ENCODE measurements at places on chromosomes 6 and 20.

DNA sequence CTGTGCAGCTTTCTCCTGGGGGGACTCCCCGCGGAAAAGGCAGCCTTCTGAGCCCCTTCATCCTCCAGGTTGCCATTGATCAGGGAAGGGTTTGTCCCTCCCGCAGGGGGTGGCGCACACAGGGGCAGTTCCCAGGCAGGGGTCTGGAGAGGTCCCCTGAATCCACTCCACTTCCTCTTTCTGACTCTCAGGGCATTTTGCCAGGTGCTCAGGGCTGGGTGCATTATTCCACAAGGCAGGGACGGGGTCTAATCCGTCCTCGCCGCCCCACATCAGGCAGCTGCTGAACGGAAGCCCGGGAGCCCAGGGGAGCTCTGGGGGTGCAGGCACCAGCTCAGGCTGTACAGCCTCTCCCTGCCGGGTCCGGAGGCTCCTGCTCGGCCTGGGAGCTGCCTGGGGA lies 180.9 kb downstream of the TTLL2 start:
- DNase-seq: no peak

GRCh38 chr6:79898076-79898475 lies 49.3 kb downstream of the ELOVL4 start:
- no peak for DNase-seq

- no peak for DNase-seq
Observed at GRCh38 chr6:133724726-133725125, 164.2 kb upstream of the TCF21 start.

DNA sequence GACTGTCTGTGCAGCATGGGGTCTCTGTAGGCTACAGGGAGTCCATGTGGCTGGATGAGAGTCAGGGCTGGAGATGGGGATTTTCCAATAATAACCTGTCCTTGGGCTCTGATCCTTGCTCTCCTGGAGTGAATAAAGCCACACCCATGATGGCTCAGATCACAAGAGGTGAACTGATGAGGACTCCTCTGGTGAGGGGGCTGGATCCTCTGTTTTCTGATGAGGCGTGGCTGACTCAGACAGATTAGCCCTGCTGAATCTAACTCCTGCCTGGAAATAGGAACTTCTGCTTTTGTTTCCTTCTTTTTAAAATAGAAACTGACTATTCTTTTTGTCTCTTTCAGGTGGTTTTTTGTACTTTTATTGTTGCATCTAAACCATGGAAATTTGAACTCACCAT lies 27.0 kb downstream of the CST9L start:
- DNase-seq: no peak

GRCh38 chr6:31577579-31577966 lies 2.2 kb downstream of the TNF start:
- DNase-seq: no peak

GRCh38 chr20:1803061-1803931 lies 91.9 kb upstream of the SIRPA start:
- DNase-seq: no peak

- DNase-seq: no peak
Observed at GRCh38 chr6:105780146-105780860, 305.8 kb upstream of the PRDM1 start.

- DNase-seq: no peak
Observed at GRCh38 chr20:24235296-24236175, 233.9 kb upstream of the SYNDIG1 start.

- no peak for DNase-seq
Observed at GRCh38 chr6:36633370-36633769, 39.2 kb downstream of the SRSF3 start.

- DNase-seq: no peak
Observed at GRCh38 chr20:34337982-34338726, 24.9 kb upstream of the ITCH start.

DNA sequence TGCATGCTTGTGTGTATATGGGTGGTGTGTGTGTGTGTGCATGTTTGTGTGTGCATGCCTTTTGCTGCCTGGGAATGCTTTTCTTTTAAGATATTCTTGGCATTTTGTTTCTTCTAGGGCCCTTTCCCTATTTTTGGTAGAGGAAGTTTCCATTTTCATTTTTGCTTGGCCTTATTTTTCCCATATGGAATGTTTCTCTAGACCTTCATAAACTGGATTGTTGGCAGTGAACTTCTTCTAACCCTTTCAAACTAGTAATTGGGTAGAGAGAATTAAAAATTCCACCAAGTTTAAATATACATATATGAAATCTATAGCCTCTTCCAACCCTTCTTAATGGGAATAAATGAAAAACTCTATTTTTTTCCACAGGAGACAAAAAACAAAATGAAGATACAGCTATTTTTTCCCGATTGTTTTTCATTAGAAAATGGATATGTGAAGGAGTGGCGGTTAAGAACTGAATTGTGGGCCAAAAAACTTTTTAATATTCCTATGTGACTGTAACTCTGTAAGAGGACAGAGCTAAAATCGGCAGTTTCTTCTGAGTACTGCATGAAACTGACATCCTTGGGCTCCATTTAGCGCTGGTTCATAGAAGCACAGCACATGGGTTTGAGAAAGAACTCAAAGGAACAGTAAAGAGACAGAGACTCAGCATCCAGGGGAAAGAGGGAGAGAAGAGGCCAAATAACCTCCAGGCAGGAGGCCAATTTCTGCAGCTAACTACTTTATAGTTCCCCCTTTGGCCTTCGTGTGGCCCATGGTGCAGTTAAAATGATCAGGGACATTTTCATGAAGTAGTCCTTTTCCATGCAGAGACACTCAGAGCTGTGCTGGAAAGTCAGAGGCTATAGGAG lies 102.1 kb downstream of the TMEM170B start:
- DNase-seq: no peak

GRCh38 chr6:89244241-89244985 lies 27.3 kb upstream of the GABRR1 start:
- DNase-seq: no peak

GRCh38 chr20:38228436-38228835 lies 32.1 kb downstream of the KIAA1755 start:
- DNase-seq: no peak

GRCh38 chr6:7938562-7939183 lies 28.1 kb upstream of the TXNDC5 start:
- DNase-seq: no peak

GRCh38 chr6:149961728-149962425 lies 1.9 kb upstream of the ULBP1 start:
- no peak for DNase-seq

- no peak for DNase-seq
Observed at GRCh38 chr6:165245701-165246100, 63.7 kb downstream of the C6orf118 start.

DNA sequence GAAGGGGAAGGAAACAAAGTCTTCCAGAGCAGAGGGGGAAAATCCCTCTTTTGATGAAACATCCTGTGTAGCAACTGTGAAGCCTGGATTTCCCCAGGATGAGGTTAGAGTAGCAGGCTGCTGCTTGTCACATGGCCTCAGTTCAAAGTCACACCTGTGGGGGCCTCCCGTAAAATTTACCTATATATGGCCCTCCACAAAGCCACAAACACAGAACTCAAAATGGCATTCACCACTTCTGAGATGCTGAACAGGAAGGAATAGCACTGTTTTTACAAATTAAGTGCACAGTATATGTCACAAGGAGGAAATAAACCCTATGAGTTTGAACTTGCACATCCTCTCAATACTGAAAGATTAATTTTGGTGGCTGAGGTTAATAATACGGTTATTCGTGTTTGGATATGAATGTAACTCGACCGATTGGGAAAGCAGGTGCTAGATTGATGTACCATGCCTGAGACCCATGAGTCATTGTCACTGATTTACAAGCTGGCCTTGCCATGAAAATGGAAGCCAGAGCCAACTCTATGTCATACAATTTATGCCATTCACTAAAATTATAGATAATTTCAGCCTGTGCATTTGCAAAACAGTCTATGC lies 70.6 kb downstream of the SGK1 start:
- no peak for DNase-seq

DNA sequence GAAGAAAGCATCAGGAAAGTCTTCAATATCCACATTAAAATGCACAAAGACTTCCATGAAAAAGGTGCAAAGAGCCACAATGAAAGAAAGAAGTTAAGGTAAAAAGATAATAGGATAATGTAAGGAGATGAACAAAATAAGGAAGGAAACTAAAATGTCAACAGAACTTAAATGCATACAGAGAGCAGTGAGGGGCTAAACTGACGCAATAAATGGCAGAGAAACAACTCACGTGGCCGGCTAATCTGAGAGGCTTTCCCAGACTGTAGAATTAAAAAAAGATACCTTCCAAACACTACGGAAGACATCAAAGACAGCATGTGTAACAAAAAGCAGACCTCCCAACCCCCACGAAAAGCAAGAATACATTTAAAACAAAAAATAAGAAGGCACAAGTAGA lies 73.7 kb downstream of the GMDS start:
- no peak for DNase-seq

DNA sequence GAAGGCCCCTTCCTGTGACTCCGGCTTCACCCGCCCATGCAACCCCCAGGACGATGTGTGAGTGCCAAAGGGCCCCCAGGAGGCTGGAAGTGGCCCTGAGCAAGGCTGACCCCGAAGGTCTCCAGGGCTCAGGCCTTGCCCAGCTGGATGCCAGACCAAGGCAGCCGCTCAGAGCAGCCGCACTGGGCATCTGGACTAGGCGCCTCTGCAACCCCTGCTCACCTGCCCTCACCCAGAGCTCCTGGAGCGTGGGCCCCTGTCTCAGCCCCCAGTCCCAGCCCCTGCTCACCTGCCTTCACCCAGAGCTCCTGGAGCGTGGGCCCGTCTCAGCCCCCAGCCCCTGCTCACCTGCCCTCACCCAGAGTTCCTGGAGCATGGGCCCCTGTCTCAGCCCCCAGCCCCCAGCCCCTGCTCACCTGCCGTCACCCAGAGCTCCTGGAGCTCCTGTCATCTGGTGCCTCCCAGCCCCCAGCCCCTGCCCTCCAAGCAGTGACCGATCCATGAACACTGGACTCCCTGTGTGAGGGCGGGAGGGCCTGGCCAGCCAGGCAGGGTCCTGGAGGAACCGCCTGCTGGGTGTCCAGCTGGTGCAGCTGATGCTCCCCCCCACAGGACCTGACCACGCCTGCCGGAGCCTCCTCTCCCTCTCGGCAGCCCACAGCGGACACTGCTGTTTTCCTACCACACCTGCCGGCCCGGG lies 1.1 kb downstream of the SRMS start:
- no peak for DNase-seq

DNA sequence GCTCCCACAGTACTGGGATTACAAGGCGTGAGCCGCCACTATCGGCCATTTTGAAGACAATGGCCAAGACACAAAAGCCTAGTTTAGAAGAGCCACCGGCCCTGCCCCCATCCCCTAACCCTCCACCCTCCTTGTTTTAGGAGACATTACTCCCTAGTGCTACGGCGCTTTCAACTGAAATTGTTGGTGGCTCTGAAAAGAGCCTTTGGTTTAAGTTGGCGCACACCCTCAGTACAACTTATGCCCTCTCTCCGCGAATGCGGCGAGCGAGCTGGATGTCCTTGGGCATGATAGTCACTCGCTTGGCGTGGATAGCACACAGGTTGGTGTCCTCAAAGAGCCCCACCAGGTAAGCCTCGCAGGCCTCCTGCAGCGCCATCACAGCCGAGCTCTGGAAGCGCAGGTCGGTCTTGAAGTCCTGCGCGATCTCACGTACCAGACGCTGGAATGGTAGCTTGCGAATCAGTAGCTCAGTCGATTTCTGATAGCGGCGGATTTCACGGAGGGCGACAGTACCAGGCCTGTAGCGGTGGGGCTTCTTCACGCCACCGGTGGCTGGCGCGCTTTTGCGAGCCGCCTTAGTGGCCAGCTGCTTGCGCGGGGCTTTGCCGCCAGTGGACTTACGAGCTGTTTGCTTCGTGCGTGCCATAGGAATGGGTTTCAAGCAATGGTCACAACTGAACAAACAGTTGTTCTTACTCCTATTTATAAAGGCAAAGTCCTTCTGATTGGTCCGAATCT lies 114.9 kb upstream of the BTN3A2 start:
- DNase-seq: no peak

GRCh38 chr6:15292721-15293302 lies 46.9 kb downstream of the JARID2 start:
- DNase-seq: no peak

- DNase-seq: no peak
Observed at GRCh38 chr6:71507183-71507582, 218.6 kb downstream of the OGFRL1 start.

- no peak for DNase-seq
Observed at GRCh38 chr20:51647674-51648570, 105.4 kb upstream of the NFATC2 start.

Data from 8988T (cell line).